CD4-positive, alpha-beta T cell treated with Interleukin-2 at 100 ng/mL for 4 hours (primary cell): ENCODE measurements at places on chromosomes 16 and 17.

DNA sequence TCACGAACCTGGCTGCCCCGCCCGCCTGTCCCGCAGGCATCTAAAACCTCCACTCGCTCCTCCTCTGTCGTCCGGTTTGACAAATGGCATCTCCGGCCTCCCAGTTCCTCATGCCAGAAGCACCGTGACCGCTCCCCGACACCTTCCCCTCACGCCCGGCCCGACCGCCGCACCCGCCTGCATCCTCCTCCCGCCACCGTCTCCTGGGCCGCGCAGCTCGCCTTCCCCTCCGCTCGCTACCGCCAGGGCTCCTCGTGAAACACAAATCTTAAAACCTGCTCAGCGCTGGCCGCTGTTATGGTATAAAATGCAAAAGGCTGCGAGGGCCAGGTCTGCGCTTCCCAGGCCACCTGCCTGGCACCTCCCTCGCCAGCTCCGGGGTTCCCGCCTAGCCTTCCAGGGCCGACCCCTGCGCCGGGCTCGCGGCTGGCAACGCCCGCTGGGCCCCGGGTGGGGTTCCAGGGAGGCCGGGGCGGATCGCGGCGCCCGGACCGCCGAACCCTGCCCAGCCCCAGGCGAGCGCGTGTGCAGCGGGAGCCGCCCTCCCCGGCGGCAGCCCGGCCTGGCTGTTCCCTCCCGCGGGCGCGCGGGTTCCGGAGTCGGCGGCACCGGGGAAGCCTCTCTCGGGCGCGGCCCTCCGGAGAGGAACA is 488 bp downstream of the SPSB3 start:
- peak; percentile 22 for DNase-seq

GRCh38 chr16:50651835-50652438 is 29.2 kb downstream of the SNX20 start:
- DNase-seq: no peak

DNA sequence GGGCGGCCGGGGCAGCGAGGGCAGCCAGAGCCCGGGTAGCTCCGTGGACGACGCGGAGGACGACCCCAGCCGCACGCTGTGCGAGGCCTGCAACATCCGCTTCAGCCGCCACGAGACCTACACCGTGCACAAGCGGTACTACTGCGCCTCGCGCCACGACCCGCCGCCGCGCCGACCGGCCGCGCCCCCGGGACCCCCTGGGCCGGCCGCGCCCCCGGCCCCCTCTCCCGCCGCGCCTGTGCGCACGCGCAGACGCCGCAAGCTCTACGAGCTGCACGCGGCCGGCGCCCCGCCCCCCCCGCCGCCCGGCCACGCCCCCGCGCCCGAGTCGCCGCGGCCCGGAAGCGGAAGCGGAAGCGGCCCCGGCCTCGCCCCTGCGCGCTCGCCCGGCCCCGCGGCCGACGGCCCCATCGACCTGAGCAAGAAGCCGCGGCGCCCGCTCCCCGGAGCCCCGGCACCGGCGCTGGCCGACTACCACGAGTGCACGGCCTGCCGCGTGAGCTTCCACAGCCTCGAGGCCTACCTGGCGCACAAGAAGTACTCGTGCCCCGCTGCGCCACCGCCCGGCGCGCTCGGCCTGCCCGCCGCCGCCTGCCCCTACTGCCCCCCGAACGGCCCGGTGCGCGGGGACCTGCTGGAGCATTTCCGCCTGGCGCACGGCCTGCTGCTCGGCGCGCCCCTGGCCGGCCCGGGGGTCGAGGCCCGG is 36.1 kb upstream of the ZC3H18 start:
- DNase-seq: peak; percentile 78

DNA sequence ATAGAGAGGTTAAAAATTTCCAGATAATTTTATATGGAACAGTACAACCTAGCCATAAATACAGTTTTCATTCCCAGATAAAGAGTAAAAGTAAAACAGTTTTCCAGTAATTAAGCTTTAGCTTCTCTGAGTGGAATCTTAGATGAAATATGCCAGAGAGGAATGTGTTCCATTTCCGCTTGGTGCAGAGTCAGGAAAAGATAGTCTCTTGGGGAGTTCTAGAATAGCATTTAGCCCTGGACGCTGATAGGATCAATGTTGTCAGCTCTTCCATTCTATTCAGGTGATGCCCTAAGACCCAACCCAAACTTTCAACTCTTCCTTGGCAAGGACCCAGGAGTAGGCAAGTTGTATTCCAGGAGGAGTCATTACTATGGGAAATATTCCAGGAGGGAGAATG is 30.9 kb upstream of the ABCA3 start:
- no peak for DNase-seq

- no peak for DNase-seq
Observed at GRCh38 chr17:10821770-10822169, 16.1 kb downstream of the PIRT start.

DNA sequence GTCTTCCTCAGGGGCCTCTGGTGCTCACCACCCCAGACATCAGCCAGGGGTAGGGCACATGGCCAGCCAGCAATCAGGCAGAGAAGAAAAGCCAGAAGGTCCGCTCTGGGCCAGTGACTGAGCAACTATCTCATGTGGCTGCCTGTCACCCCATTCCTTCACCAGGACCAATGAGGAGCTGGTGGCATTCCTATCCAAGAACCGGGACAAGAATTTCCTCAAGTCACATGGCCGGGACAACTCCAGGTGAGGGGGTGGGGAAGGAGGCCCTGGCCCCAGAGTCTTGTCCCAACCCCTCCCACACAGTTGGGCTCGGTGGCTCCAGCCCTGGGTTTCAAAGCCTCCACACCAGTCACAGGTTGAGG is 9.4 kb downstream of the XYLT2 start:
- DNase-seq: no peak

- DNase-seq: no peak
Observed at GRCh38 chr17:50059256-50059655, 3.3 kb downstream of the ITGA3 start.

DNA sequence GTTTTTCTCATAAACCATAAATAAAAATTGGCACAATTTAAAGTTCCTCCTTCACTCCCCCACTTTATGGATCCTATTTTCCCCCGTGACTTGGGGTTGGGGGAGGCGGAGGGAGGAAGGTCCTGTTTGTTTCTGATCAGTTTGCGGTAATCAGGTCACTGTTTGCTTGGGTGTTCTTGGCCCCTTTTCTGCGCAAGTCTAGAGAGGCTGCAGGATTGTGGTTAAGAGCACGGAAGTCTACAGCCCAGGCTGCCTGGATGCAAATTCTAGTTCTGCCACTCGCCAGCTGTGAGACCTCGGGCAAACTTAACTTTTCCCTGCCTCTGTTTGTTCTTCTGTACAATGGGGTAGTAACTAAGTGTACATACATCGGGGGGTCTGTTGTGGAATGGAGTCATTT is 12.1 kb downstream of the ATP2C2 start:
- DNase-seq: no peak

- no peak for DNase-seq
Observed at GRCh38 chr17:4597975-4598374, 13.6 kb downstream of the SMTNL2 start.

GRCh38 chr17:74305865-74306654 is 20.0 kb upstream of the KIF19 start:
- DNase-seq: no peak

- DNase-seq: no peak
Observed at GRCh38 chr16:1184980-1185379, 32.1 kb downstream of the CACNA1H start.
